Peyer's patch (tissue), 4 donors: ENCODE measurements at places on chromosomes 6 and 20.

DNA sequence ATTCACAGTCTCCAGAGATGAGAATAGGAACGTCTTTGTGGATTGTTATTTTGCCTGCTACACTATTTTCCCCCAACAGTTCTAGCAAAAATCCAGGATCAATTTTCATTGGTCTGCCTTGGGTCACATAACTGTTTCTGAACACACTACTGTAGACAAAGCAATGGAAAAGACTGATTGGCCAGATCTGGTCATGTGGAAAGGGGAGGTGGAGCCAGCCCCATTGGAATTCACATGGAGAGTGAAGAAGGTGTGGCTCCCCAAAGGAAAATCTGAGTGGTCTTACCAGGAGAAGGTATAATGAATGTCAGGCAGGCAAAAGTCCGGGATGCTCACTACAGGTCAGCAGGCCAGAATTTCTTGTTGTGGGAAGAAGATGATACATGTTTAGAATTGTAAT, 9.5 kb upstream of the TP53RK start:
- DNase-seq: no peak

- DNase-seq: no peak
Measured at GRCh38 chr6:5937169-5937909, 69.4 kb downstream of the NRN1 start.

- no peak for DNase-seq
Measured at GRCh38 chr20:57762531-57763234, 52.9 kb upstream of the PMEPA1 start.

DNA sequence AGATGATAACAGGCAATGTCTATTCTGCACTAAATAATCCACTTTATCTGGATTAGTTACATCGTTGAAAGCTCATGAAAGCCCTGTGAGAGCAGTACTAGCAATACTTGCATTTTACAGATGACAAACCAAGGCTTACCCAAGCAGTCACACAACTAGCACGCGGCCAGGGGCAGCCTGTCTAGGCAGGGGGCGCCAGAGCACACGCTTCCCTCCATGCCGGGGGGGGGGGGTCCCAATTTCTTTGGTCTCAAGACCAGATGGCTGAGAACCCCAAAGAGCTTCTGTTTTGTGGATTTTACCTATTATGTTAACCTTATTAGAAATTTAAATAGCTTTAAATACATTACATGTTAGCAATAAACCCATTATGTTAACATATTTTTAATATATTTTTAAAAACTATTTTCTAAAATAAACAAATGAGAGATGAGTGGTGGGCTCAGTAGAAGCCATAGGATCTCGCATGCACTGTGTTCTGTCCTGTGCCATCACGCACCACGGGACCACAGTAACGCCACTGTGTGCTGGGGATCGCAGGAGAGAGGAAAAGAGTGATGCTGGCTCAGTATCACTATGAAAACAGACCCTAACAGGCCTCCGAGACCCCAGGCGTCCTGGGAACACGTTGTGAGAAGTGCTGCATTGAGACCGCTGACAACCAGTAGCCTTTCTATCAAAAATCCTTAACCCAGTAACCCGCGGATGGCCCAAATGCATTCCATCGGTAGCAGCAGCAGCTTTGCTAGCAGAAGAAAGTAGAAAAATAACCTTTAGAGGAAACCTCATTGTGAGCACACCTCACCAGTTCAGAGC, 5.3 kb upstream of the PRR18 start:
- DNase-seq: no peak

DNA sequence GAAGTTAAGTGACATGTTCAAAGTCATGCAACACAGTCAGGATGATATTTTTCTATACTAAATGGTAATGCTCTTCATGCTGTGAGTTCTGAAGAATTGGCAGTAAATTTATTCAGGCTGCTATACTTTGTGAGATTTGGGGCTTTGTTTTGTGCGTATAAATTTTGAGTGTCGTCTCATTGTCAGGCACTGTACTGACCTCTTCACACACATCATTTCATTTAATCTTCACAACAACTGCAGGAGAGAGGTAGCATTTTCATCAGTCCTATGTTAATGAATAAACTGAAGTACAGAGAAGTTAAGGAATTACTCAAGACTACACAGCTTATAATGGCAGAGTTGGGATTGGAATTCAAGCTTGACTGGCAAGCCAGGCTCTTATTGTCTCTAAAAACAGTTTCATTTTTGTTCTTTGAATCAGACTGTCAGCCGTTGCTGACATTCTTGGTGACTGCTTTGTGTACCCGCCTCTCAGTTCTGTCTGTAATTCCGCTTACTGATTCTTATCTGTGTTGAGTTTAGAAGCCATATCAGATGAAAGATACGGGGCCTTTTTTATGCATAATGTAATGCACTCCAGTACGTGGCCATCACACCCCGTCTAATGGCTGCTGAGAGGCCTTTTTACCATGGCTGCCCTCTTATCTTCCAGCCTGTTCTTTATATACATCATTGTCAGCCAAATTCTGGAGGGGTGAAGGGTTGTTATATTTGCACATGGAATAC, 274.9 kb downstream of the UTRN start:
- no peak for DNase-seq

DNA sequence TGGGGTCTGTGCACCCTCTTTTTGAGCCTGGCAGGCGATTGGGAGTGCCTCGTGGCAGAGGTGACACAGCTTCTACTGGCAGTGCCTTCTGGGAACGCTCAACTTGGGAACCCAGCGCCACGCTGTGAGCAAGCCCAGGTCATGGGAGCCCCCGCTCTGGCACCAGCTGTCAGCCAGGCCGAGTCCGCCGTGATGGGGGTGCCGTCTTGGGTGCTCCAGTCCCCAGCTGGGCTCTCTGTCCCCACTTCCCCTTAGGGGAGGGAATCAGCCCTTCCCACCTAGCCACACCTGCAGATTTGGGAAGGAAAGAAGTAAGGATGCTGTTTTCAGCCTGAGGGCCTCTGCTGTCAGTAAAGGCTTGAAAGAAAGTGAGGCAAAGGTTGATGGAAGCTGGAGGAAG, 31.0 kb upstream of the NTSR1 start:
- DNase-seq: no peak

DNA sequence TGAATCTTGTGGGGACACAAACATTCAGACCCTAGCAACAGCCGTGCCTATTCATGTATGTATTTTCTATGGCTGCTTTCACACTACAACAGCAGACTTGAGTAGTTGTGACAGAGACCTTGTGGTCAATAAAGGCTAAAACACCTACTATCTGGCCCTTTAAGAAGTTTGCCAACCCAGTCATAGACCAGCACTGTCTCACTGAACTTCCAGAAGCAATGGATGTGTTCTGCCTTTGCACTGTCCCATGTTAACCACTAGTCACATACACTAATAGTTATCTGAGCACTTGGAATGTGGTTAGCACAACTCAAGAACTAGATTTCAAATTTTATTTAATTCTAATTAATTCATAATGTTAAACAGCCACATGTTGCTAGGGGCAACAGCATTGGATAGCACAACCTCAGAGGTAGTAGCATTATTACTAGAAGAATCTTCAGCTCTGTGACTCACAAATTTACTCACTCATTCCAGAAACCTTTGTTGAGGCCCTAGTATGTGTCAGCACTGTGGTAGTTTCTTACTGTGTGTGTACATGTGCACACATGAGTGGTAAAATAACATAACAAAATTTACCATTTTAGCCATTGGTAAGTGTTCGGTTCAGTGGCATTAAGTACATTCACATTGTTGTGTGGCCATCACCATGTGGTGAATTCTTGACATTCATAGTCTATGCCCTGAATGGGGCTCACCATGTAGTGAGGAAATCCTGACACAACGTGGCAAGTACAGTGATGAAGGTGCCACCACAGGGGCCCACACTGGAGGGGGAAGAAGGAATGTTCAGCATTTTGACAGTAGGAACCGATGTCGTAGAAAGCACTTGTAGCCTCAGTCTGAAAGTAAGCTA, 107.3 kb downstream of the CEP57L1 start:
- DNase-seq: no peak

GRCh38 chr20:37245216-37246150, 16.1 kb downstream of the GHRH start:
- no peak for DNase-seq
